Activated CD4-positive, alpha-beta T cell treated with anti-CD3 and anti-CD28 coated beads for 36 hours (primary cell): ENCODE measurements at places on chromosomes 11 and 22.

- DNase-seq: peak; percentile 91
Observed at GRCh38 chr11:66429983-66430602, 8.6 kb downstream of the MRPL11 start.

GRCh38 chr11:85759915-85760314 lies 51.0 kb downstream of the SYTL2 start:
- DNase-seq: no peak

DNA sequence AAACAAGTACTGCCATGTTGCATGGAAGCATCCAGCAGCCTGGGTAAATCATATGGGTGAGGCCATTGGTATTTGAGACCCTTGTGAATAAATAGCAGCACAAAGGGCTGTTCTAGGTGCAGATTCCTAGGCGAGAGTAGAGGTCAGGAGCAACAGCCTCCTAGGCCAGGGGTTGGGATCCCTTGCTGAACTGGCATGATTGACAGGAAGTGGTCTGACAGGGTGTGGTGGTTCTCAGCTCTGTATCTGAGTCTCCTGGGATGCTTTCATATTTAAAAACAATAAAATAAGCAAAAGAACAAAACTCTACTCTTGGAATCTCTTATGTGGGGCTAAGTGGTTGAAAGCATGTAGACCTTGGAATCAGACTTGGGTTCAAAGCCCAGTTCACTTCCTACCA lies 35.8 kb downstream of the INSC start:
- DNase-seq: no peak

- no peak for DNase-seq
Observed at GRCh38 chr11:125275905-125276618, 111.5 kb downstream of the PKNOX2 start.

DNA sequence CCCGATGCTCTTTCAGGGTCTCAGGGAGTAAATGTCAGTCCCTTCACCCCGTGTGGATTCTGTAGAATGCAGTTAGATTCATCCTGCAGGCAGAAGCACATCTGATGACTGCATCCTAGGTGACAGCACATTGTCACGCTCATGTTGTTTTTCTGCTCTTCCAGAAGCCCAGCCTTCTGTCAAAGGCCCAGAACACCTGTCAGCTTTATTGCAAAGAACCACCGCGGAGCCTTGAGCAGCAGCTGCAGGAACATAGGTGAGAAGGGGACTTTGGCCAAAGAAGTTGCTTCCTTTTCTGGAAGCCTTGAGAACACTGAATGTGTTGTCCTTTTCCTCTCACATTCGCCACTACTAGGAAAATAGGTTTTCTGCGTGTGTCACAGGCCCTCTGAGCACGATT lies 43.7 kb downstream of the PPP2R1B start:
- DNase-seq: no peak

GRCh38 chr11:12132790-12133145 lies 22.4 kb downstream of the MICAL2 start:
- no peak for DNase-seq

- DNase-seq: no peak
Observed at GRCh38 chr11:83467837-83468236, 181.7 kb upstream of the CCDC90B start.

GRCh38 chr22:45546333-45547015 lies 43.8 kb downstream of the FBLN1 start:
- DNase-seq: no peak

- DNase-seq: no peak
Observed at GRCh38 chr11:70105755-70106571, 27.8 kb downstream of the ANO1 start.

- no peak for DNase-seq
Observed at GRCh38 chr11:70547821-70548670, 149.7 kb downstream of the CTTN start.

DNA sequence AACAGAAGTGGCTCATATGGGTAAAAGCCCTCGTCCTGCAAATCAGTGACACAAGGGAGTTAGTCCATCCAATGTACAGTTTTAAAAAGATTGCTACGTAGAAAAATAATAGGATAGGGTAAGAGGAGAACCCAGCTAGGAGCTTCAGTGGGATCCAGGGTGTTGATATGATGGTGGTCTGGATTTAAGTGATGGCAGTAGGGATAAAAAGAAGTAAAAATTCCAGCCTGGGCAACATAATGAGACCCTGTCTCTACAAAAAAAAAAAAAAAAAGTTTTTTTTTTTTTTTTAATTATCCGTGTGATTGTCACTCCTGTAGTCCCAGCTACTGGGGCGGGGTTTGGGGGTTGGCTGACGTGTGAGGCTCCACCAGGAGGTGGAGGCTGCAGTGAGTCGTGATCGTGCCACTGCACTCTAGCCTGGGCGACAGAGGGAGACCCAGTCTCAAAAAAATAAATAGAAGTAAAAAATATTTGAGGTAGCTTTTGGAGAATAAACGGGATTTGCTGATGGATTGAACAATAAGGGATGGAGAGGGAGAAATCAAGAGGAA lies 7.0 kb upstream of the L3MBTL2 start:
- peak; percentile 83 for DNase-seq

DNA sequence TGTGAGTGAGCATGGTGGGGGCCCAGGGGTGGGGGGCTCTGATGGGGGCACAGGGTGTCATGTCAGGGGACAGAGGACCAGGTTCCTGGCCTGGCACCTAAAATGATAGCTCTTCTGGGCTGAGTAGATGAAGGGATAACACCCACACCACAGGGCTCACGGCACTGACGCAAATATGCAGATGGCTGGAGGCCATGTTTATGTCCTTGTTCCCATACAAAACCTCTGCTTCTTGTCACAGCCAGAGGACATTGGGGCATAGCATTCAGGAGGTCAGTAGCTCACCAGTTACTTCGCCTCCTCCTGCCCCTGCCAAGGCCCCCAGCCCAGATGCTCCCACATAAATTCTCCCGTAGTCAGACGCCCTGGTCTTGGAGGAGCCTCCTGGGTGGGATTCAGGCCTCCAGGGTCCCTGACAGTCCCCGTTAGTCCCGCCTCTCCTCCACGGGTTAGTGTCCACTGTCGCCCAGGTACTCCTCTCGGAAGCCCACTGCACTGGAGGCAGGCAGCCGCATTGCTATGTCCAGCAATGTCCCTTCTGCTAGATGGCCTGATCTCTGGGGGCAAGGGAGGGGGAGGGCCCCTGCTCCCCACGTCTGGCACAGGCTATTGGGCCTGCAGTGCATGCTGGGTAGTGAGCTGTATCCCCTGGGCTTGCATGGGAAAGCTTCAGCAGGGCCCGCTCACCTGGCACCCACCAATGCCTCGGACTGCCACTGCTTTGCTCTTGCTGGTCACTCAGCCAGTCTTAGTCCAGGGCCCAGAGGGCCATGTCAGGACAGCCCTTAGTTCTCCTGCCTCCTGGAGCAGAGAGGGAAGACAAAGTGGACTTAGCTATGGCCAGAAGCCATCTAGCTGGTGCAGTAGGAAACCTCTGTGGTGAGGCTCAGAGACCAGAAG lies 75.6 kb upstream of the MYOD1 start:
- DNase-seq: no peak

DNA sequence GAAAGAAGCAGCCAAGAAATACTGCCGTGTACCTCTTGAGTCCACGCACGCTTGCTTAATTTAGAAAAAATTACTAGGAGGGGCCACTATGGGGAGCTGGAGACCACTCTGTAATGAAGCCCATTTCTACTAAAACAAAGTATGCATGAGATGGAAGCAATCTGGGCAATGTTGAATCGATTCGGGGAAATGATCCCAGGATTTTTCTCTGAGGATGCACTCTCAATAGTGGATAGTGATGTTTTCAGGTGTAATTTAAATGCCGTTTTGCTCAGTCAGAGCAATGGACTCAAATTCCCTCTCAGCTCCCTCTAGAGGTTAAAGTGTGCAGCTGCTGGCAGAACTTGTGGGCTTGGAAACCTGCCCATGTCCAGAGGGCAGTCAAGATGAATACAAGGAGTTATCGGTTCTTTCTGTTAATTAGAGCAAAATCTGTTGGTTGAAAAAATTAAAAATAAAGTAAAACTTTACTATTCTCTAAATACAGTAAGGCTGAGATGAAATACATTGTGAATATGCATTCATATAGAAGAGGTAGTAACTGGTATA lies 64.1 kb downstream of the ME3 start:
- DNase-seq: peak; percentile 68

DNA sequence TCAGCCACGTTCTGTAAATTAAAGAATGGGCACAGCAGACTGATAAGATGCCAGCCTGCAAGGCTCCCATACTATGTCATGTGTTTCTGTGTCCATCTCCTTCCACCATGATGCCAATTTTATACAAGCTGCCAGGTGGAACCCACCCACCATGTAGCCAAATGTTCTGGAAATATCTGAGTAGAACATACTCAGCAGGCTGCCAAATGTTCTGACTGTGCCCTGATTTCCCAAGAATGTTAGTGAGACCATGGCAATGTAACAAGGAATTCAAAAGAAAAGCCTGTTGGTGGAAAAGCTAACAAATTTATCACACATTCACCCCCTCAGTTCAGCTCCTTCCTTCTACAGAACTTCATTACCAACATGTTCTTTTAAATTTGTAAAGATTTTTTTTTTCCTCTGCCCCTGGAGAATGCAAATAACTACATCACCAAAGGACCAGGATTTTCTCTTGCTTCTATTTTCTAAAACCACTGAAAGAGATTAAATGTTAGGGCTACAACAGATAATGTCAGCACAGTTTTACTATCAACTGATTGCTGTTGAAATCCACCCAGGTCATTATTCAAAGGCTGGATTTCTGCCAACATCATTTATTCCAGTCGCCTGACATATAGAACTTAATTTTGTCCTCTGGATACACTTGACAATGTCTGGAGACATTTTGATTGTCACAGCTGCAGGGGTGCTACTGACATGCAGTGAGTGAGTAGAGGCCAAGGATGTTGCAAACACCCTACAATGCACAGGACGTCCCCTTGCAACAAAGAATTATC lies 3.1 kb downstream of the DMC1 start:
- no peak for DNase-seq

- no peak for DNase-seq
Observed at GRCh38 chr11:38503876-38504275, 1905.8 kb upstream of the RAG2 start.

- DNase-seq: no peak
Observed at GRCh38 chr11:3200388-3201111, 18.1 kb downstream of the MRGPRG start.

DNA sequence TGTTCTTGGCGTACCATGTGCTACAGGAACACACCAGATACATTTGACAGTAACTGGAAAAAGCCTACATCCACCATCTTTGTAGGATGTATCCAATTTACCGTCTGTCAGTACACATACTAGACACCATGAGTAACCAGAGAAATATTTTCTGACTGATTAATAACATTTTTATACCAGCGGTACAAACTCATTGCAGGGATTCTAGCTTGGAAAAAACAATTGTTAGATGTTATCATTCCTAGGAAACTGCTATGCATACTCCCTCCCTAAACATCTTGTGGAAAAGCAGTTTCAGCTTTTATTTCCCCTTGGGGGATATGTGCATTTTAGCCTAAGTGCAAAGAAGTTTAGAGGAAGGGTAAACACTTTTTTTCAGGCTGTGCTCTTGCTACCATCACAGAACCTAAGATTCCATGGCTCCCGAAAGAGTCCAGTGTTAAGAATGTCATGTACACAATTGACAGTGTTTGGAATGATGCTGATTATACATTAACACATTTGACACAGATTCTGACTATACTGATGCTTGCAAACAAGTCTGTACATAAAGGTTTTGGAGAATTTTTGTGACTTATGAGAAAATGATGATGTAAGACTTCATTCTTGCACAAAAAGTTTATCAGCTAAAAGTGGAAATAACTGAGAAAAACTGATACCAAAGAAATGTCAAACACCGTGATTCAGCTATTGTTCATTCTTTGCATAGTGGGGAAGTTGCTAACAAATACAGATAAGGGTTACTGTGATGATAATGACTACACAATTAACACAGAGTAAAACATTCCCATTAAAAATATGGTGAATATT lies 23.7 kb downstream of the NCF4 start:
- no peak for DNase-seq

DNA sequence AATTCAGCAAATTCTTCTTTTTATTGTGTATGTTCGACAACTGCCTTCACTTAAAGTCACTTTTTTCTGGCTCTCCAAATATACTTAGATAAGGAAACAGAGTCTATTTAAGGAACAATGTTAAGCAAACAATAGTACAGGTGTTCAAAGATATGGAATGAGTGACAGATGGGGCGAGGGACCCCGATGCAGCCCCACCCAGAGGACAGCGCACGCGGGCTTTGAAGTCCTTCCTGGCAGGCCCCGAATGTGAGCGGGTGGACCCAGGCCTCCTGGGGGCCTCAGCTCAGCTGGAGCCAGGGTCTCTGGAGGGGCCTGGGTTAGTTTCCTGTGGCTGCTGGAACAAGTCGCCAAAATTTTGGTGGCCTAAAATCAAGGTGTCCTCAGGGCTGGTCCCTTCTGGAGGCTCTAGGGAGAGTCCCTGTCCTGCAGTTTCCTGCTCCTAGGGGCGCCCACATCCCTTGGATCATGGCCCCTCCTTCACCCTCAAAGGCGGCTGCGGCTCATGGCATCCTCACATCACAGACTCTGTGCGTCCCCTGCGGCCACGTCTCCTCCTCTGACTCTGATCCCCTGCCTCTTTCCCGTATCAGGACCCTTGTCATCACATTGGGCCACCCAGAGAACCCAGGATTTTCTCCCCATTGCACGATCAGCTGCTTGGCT lies 40.6 kb upstream of the KCNQ1OT1 start:
- no peak for DNase-seq

DNA sequence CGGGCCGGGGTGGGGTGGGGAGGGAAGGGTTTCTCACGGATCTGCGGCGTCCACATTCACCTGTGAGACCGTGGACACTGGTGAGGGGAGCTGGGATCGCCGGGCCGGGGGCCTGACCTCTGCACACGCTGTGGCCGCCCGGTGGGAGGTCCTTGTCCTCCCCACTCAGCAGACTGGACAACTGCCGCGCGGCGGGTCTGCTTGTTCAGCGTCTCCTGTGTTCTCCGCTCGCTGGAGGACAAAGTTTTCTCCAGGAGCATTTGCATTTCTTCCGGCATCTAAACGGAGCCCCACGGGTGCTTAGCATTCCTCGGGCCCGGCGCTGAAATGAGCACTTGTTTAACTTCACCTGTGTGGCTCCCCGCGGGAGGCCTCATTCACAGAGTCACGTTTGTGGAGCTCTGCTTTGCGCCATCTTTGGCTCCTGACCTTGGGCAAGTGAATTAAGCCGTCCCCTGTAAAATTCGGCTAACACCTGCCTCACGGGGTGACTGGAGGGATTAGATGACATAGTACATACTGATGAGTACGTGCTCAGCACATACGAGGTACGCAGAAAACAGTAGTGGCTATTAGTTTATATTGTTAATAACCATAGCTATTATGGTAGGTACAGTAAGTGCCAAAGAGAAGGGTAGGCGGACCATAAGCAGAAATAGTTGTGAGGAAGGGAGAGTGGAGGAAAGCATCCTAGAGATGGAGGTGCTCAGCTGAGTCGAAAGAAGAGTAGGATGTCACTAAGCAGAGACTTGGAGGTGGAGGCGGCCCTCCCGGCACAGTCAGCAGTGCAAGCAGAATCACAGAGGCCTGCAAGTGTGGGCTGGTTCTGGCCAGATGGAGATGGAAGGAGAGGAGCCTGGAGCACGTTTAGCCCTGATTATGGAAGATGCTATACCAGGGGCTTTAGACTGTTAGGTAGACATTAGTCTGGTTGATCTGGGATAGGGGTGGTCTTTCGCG lies 885 bp downstream of the TRMU start:
- DNase-seq: peak; percentile 59

- no peak for DNase-seq
Observed at GRCh38 chr11:79610678-79611077, 169.8 kb upstream of the TENM4 start.
